ENCODE measurements at places on chromosomes 16 and 17.

DNA sequence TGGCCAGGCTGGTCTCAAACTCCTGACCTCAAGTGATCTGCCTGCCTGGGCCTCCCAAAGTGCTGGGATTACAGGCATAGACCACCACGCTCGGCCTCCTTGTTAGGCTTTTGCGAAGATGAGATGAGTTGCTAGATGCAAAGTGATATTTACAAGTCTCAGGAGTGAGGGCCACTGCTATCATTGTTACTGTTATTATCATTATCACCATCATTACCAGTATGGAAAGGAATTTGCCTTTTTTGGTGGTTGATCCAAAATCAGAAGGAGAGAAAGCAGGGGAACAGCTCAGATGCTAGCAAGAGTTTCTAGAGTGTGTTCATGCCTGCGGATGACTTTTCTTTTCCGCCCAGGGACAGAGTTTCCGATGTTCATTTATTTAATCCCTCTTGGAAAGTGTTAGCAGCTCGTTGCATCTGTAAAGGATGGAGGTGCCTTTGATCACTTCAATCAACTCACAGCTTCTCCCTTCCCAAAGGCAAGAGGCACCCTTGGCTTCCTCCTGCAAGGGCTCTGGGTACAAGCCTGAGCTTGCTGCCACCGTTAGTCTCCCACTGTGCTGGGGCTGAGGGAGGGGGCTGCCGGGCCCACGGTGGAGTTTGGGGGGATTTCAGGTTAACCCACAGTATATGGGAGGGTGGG is 21.6 kb downstream of the ITPRIPL2 start:
- no peak for DNase-seq

GRCh38 chr16:15399317-15399716 is 3.8 kb downstream of the MPV17L start:
- no peak for DNase-seq

GRCh38 chr17:76252040-76252954 is 12.0 kb upstream of the RNF157 start:
- DNase-seq, result no peak

DNA sequence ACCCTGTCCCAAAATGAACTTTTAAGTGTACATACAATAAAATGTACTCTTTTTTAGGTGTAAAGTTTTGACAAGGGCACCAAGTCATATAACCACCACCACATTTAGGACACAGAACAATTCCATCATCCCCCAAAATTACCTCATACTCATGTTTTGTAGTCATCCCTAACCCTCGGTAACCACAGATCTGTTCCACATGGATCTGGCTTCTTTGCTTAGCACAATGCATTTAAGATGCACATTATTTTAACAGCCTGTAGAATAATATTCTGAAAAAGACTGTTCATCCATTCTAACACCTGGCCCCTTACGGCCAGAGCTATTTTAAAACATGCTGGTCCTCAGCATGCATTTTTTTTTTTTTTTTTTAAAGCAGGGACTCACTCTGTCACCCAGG is 25.2 kb upstream of the CFAP20 start:
- no peak for DNase-seq

- DNase-seq, result no peak
These were observed 73.0 kb upstream of the IRX3 start for GRCh38 chr16:54359555-54359954.

- peak; percentile 9 for DNase-seq
These were observed 1.7 kb upstream of the SLC16A11 start for GRCh38 chr17:7045492-7046126.

GRCh38 chr17:41579484-41580243 is 7.0 kb downstream of the KRT14 start:
- peak; percentile 70 for DNase-seq

GRCh38 chr17:20992987-20993862 is 49.6 kb downstream of the USP22 start:
- DNase-seq, result no peak

DNA sequence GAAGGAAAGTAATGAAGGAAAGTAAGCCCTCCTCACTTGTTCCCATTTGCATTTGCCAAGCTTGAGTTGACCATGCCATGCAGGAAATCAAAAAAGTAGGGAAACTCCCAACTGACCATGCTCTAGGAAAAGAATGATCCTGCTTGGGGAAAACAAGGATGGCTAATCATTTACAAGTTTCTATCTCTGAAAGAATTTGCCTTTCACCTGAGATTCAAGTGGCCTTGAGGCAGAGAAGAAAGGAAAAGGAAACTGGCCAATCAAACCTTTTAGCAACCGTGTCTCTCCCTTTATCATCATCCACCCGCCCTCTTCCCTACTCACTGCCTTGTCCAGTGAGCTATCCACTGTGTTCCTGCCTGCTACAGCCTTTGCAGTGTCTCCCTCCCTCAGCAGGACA is 757.2 kb upstream of the SOX9 start:
- no peak for DNase-seq

DNA sequence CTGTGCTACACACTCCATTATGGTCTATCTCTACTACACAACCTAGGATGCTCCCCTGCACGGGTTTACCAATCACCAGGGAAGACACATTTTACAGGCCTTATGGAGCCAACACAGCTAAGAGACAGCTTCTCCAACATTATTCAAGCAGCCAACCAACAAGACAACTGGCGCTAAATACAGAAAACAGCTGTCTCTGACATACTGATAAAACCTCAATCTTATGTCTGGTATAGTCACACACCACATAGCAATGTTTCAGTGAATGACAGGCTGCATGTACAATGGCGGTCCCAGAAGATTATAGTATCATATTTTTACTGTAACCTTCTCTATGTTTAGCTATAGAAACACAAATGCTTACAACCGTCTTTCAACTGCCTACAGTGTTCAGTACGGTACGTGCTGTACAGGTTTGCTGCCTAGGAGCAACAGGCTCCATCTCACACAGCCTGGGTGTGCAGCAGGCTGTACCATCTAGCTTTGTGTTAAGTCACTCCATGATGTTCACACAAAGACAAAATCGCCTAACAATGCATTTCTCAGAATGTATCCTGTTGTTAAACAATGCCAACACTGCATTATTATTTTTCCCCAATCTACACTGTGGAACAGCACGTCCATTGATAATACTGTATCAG is 10.9 kb downstream of the USP22 start:
- no peak for DNase-seq

DNA sequence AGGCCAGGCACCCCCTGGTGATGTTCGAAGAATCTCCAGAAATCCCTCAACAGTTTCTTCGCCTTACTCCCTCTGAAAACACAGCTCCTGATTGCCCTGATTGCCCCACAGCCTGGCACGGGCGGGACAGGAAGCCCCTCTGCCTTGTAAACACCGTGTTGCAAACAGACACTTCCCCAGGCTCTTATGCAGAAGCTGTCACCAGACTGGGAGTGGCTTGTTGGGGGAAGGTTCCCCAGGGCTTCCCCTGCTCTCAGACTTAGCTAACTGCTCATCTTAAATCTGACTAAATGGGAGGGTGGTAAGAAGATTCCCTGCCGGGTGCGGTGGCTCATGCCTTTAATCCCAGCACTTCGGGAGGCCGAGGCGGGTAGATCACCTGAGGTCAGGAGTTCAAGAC is 11.2 kb downstream of the PIK3R5 start:
- no peak for DNase-seq

DNA sequence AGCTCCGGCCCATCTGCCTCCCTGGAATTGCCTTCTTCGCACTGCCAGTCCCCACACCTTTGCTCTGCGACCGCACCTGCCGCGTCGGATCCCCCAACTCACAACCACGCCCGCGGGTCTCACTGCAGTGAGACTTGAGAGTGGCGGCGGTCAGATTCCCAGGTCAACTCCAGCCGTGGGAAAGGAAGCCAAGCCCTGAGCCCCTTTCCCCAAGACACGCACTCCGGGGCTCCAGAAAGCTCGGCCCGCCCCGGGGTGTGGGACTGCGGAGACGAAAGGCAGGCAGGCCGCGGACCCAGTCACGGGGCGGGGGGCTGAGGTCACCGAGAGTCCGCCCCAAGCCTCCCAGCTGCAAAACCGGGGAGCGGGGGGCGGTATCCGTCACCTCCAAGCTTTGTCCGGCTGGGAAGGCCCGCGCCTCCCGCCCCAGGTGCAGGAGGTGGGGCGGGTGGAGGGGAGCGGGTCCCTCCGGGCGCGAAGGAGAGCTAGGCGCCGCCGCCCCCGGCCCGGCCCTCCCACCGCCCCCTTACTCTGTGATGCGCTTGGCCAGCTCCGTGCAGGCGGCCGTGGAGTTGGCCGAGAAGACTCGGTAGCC is 615 bp downstream of the PRPSAP1 start:
- DNase-seq, result no peak

DNA sequence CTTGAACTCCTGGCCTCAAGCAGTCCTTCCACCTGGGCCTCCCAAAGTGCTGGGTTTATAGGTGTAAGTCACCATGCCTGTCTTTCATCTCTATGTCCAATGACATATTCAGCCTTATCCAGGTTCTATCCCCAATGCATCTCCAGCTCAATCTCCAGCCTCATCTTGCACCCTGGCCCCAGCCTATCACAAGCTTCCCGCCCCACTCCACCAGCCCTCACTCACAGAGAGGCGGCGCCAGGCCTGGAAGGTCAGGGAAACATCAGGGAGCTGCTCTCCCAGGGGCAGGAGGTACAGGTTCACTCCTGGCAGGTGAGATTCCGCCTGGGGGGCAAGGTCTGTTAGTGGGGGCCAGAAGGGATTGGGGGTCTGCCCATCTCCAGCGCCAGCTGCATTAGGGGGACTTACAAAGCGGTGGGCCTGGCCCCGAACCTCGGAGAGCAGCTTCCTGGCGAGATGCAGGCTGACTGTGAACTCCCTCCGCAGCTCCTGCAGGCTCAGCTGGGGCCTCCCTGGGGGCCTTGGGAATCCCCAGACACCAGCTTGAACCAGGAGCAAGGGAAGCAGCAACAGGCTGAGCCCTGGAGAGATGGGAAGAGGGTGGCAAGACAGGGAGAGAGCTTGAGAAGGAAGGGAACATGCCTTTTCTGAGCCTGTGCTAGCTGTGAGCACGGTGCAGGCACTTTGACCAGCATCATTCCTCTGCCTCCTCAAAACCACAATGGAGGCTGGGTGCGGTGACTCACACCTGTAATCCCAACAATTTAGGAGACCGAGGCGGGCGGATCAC is 3.0 kb downstream of the IL27 start:
- DNase-seq, result no peak

DNA sequence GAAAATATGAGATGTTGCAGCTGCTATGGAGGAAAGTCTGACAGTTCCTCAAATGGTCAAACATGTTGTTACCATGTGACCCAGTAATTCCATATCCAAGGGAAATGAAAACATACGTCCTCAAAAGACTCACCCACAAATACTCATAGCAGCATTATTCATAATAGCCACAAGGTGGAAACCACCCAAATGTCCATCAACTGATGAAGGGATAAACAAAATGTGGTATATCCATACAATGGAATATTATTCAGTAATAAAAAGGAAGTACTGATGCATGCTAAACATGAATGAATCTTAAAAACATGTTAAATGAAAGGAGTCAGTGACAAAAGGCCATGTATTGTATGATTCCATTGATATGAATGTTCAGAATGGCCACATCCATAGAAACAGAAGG is 140.2 kb downstream of the PITPNC1 start:
- no peak for DNase-seq

DNA sequence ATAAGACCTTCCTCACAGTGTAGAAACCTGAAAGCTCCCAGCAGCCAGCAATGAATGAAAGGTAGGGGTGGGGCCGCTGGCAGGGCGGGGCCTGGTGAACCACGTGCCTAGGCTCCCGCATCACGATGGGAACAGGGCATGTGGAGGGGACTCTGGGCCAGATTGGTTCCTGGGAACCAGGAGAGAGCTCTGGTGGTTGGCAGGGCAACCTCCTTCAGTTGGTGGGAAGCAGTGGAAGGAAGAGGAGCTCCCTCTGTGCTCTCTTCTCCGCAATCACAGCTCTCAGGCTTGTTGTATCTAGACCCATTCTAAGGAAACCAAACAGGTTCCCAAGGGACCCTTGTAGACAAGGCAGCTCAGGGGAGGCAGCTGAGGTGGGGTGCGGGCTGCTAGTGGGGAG is 10.5 kb downstream of the GGA2 start:
- DNase-seq, result no peak

DNA sequence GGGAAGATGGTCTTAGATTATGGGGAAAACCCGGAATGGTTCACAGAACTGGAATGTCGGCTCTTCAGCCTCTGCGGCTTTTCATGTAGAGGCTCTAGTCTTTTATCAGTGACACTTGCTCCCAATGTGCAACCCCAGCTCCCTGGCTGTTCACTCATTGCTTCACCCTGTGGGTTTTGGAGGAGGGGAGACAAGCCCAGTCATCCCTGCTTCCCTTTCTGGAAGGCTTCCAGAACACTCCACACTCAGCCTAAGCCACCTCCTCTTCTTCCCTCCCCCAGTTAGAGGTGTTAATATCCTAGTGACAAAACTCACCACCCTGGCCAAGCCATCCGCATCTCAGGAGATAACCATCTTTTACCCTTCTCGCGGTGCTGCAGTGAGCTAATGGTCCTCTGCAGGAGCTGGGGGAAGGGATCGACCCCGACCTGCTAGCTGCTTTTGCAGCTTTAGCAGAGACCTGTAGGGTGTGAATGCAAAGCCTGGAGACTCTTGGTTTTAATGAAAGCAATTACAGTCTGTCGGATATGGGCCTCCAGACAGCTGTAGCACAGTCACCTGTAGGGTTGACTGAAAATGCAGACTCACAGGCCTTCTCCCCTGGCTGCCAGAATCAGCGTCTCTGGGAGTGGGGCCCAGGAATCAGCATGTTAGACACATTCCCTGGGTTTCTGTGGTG is 24.3 kb upstream of the LASP1NB start:
- DNase-seq, result no peak

DNA sequence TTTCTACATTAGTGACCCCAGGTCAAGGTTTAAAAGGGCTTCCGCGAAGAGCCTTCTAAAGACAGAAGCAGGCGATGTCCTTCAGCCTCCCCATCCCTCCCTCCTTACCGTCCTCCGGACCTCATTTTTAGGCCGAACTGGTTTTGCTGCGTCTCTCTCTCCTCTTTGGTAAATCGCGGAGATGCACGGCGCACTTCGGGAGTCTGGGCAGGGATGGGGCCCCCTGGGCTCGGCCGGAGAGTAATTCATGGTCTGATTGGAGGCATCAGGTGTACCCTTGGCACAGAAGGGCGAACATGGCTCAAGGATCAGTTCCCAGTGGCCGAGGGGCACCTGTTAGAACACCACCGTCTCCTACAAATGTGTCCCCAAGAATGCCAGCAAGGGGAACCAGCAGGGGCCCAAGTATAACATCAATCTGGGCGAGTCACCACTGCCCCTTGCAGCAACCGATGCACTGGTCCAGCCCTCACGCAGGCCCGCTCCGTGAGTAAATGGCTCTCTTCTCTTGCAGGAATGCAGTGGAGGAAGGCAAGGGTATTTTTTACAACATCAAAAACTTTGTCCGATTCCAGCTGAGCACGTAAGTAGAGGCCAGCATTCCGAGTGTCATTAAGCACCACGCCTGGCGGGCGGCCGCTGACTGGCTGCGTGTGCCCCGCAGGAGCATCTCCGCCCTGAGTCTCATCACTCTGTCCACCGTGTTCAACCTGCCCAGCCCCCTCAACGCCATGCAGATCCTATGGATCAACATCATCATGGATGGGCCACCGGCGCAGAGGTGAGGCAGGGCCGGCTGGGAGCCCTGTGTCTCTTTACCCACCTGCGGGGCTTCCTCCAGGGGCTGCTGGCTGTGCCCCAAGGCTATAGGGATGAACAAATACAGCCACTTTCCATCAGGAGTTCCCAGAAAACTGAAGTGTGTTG is 45.6 kb downstream of the MEAK7 start:
- DNase-seq, result no peak

GRCh38 chr17:3641014-3641413 is 4.5 kb downstream of the CTNS start:
- no peak for DNase-seq

- DNase-seq, result no peak
These were observed 25.6 kb downstream of the MSI2 start for GRCh38 chr17:57281887-57282286.
